ENCODE measurements at places on chromosomes 7 and 10.
A peak's percentile ranks its signal among the peaks of the same experiment; 100 is the strongest.

DNA sequence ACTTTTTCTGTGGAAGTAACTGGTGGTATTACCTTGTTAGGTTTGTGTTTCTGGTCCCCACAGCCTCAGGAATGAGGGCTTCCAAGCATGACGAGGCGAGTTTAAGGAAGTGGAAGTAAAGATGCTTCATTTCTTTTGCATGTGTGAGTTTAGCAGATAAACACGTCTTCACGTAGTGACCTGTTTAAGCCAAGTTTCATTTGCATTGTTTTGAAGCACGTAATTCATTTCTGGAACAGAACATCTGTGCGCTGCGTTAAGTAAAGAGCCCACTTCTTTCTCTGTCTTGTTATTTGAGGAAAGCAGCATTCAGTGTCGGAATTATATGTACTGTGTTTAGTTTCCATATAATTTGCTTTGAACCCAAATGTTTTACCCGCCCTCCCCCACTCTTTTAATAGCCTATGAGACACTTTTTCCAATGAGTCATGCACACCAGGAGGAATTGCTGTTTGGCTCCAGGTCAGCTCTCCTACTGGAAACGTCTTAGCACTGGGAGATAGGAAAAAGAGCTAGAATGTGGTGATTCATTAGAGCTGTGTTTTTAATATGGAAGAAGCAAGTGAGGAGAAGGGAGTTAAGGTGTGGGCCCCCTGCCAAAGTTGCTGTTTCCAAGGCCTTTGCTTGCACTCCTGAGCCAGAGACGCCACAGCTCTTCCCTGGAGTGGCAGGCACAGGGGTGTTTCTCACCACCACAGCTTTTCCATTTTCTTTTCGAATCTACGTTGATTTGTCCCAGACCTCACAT, 36.7 kb downstream of the BTBD16 start:
- no peak for DNase-seq

GRCh38 chr10:97196223-97197029, 10.7 kb upstream of the SLIT1 start:
- peak; percentile 62 for DNase-seq

DNA sequence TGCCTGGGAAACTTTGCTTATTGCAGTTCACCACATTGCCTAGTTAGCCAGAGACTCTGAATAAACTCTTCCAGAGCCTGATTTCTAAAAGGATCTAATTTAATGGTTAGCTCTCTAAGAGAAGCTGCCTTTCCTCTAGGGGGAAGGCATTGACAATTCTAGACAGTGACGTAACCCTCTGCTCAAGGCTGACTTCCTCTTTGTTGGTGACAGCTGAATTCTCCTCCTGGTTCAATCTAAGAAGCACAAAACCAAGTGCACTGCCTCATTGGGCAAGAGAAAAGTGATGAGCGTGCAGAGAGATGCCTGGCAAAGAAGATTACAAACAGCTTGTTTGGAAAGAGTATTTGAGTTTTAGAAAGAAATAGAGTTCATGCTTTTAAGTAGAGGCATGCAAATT, 102.7 kb downstream of the MACC1 start:
- DNase-seq, result no peak

- no peak for DNase-seq
Measured at GRCh38 chr10:11036424-11037011, 18.8 kb downstream of the CELF2 start.

Data from activated CD4-positive, alpha-beta T cell treated with anti-CD3 and anti-CD28 coated beads for 4 hours (primary cell).